Caki2 (cell line): ENCODE measurements at places on chromosomes 16 and 17.

GRCh38 chr16:22370038-22370820 is 4.2 kb downstream of the CDR2 start:
- no peak for DNase-seq

- no peak for DNase-seq
These were observed 2.5 kb downstream of the CAPNS2 start for GRCh38 chr16:55569025-55569424.

- DNase-seq, result no peak
These were observed 14.9 kb downstream of the LIMD2 start for GRCh38 chr17:63685041-63685440.

DNA sequence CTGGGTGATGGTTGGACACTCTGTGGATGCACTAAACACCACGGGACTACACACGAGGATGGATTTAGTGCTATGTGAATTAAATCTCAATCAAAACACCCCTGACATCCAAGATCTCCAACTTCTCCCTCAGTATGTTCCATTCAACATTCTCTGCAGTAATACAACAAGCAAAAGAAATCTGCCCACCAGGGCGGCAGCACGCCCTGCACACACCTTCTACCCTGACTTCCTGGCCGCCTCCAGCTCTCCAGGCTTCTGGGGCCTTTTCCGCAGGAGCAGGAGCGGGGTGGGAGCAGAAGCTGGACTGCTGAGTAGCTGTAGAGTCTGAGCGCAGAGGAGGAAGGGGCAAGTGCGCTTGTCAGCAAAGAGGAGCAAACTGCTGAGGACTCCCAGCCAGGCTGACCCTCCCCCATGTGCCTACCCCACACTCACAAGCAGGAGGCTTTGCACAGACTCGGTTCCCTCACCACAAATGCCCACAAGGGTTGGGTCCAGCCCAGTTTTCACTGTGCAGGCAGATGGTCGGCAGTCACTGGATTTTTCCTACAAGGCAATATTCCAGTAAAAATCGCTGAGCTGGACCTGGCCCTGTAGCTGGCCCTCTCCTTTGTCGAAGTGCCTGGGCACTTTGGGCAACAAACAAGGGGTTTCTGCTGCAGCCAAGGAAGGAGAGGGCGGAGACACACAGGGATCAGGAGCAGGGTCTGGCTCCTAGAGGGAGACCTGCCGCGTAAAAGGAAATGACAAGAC is 22.8 kb downstream of the ZDHHC7 start:
- DNase-seq, result no peak

DNA sequence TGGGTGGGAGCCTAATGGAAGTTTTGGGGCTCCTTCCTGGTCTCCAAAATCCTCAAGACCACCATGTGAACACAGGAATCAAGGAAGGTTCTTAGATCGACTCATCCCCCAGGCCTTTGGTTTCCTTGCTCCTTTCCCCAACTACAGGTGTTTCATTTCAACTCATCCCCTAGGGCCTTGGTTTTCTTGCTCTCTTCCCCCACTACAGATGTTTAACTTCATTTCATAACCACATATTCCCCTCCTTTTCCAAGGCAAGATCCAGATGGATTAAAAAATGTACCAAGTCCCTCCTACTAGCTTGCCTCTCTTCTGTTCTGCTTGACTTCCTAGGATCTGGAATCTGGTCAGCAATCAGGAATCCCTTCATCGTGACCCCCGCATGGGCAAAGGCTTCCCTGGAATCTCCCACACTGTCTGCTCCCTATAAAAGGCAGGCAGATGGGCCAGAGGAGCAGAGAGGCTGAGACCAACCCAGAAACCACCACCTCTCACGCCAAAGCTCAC is at the start of gene CCL11:
CCL11 (plus strand) TSS at position 457 of the 507 bp plus-strand sequence. CDS start 67 bp downstream, outside the sequence.
- DNase-seq, result no peak

DNA sequence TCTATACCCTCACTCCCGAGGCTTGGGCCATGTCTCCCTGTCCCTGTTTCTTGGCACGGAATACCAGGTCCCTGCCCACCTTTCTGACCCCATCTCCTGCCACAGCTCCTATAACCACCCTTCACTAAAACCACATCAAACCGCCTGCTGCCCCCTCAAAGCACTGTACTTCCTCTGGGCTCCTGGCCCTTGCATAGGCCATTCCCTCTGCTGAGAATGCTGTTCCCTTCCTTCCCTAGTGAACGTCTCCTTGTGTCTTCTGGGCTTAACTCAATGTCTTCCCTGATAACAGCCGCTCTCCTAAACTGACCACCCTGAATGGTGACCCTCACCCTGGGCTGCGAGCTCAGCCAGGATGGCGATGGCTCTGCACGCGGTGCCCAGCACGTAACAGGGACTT is 10.7 kb downstream of the AANAT start:
- no peak for DNase-seq

DNA sequence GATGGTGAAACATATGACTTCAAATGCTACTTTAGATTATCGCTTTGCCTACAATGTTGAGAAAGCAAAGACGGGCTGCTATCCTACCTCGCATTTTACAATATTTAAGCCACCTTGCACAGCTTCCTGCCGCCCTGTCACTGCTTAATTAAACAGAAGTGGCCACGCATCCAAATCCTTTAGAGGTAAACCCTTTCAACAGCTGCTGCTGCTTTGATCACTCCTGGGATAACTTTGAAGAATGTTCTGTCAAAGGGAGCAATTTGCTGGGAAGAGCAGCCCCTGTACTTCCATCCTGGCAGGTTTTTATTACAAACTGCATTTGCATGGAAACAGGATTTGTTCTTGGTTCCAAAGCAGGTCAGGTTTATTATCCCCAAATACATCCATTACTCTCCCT is 24.2 kb upstream of the SSTR2 start:
- DNase-seq, result no peak

- DNase-seq, result peak; percentile 33
These were observed 33.0 kb upstream of the PMP22 start for GRCh38 chr17:15298176-15298575.

DNA sequence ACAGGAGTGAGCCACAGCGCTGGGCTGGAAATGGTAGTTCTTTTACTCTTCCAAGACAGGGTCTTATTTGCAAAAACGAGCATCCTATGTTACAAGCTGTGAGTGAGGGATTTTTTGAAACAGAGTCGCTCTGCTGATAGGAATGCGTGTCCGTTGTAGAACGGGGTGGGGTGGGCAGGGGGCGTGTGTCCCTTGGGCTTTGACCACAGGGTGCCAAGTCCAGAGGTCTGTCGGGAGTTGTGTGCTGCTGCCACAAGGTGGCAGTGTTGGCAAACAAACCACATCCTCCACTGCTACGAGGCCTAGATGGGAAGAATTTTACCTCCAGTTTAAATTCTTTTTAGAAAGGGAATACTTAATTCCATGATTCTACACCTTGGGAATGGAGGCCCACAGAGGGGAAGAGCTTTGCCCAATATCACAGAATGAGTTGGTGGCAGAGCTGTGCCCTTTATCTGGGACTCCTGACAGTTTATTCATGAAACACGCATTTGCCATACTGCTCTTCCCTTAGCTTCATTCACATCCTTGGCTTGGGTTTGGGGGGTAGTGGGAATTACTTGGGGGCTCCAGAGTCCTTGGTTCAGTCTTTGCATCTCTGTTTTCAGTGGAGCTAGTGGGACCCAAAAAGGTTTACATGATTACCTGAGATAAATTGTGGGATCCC is 30.6 kb upstream of the ETV4 start:
- peak; percentile 52 for DNase-seq

- DNase-seq, result no peak
These were observed 15.3 kb upstream of the TNS4 start for GRCh38 chr17:40516581-40517285.

DNA sequence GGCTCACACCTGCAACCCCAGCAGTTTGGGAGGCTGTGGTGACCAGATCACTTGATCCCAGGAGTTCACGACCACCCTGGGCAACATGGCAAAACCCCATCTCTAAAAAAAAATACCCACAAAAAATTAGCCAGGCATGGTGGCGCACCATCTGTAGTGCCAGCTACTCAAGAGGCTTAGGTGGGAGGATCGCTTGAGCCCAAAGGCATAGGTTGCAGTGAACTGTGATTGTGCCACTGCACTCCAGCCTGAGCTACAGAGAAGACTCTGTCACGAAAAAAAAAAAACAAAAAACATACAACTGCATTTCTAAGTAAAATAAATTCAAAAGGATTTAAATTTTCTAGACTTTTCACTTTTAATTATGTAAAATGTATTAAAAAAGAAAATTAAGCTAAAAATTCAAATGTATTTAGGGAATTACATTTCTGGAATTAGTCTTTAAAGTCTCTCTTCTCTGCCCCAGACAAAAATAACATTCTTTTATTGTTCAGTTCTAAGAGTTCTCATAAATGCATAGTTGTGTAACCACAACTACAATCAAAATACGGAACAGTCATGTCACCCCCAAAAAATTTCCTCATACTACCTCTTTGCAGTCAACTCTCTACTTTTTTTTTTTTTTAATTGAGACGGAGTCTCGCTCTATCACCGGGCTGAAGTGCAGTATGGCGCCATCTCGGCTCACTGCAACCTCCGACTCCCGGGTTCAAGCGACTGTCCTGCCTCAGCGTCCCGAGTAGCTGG is 14.1 kb downstream of the FAM222B start:
- DNase-seq, result no peak

- DNase-seq, result no peak
These were observed 10.6 kb downstream of the BLTP2 start for GRCh38 chr17:28634206-28634865.

DNA sequence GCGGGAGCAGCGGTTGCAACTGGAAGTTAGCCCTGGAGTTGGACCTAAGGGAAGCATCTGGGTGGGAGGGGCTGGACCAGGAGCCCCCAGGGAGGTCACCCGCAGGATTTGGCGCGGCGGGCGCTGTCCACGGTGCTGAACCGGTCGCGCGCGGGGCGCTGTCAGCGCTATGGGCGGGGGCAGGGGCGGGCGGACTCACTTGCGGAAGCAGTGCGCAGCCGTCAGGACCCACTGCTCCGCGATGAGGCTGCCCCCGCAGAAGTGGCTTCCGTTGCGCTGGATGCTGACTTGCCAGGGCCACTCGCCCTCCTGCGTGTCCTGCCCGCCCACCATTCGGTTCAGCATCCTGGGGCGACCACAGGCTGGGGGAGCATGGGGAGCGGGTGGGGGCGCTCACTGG is 4.5 kb downstream of the PRSS27 start:
- peak; percentile 29 for DNase-seq

- DNase-seq, result no peak
These were observed 5.3 kb upstream of the PPM1D start for GRCh38 chr17:60594734-60595133.

DNA sequence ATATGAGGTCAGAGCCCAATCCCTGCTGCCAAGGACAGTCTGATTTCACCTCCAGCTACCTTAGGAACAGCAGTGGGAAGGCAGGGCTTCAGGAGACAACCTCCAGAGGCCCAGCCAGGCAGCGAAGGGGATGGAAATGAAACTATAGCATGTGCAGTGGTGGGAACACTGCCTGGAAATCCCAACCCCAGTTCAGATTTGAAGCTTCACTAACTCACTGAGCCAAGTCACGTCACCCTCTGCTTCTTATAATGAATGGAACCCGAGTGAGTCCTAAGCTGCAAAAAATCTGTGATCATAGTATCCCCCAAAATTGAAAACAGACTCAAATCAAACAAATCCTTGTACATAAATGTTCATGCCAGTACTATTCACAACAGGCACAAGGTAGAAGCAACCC is 36.0 kb upstream of the SLC39A11 start:
- no peak for DNase-seq

DNA sequence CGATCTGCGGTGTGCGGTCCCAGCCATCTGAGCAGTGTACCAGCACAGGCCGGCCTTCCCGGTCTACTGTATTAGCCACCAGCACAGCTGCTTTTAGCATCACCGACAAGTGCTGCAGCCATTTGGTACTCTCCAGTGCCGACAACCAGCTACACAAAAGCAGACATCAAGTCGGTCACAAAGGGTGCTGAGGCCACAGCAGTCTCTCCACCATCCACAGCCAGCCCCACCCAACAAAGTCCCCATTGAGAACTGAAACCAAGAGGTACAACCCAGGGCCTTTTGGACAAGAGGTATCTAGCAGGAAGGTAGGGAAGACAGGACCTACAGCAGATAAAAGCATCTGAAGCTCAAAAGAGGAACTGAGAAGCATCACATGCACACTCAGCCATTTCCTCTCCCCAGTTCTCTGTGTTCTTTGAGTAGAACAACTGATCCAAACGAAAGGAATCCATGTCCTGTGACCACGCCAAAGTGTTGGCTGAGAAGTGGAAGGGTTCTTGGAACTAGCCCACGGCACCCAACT is 9.5 kb downstream of the MTMR4 start:
- DNase-seq, result no peak

- DNase-seq, result no peak
These were observed 26.3 kb upstream of the CBX4 start for GRCh38 chr17:79865351-79866210.

DNA sequence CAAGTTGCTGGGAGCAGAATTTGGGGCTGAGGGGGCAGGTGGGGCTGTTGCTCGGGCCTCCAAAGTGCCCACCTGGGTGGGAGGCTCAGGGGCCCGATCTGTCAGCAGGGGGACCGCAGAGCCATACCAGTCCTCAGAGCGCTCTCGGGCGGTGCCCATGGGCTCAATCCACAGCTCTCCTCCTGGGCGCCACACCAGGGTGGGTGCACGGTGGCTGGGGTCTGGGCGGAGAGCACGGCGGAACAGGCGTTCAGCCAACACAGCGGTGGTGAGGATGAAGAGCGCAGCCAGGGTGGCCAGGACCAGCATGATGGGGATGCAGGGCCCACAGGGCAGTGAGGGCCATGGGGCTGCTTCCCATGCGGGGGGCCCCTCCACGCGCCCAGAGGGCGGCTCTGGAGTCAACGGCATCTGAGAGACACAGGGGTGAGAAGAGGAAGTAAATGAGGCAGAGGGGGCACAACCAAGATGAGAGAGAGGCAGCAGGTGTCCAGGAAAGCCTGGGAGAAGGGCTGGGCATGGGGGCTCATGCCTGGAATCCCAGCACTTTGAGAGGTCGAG is 1.2 kb downstream of the C16orf54 start:
- no peak for DNase-seq

GRCh38 chr17:77728871-77729270 is 229.6 kb upstream of the TNRC6C start:
- DNase-seq, result no peak

DNA sequence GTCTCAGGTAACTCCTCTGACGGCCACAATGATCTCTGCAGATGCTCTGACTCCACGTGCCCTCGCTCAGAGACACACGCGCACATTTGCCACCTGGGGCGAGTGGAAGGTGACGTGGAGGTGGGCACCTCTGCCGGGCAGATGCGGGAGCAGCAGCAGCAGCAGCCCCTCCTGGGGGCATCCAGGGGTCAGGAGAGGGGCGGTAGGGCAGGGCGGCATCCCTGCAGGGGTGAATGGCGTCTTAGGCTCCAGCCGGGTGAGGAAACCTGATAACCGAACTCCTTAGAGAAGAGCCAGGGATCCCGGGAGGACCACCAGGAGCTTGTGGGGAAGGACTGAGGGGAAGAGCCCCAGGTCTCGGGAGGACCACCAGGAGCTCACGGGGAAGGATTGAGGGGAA is 34.6 kb upstream of the CDH15 start:
- no peak for DNase-seq

- no peak for DNase-seq
These were observed 12.5 kb downstream of the HSPB9 start for GRCh38 chr17:42135151-42135550.

GRCh38 chr17:31733326-31733725 is 125.7 kb downstream of the COPRS start:
- no peak for DNase-seq

DNA sequence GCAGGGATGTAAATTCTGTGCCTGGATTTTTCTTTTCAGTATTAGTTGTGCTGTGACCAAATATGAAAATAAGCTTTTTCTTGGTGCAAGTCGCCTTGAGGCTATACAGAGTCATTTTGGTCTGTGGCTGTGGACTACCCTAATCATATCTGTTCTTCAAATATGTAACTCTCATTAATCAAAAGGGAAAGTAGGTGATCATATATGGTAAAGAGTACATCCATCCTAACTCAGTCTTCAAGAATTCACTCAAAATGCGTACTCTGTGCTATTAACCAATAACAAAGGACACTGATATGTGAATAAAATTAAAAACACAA is 2.6 kb downstream of the CPD start:
- DNase-seq, result no peak
